Fibroblast of villous mesenchyme (primary cell): ENCODE measurements at places on chromosomes 3 and 15. TPM values are rescaled to one million over a fixed set of nuclear protein-coding genes. Genes with fewer than 3 reads are reported as not detected.

DNA sequence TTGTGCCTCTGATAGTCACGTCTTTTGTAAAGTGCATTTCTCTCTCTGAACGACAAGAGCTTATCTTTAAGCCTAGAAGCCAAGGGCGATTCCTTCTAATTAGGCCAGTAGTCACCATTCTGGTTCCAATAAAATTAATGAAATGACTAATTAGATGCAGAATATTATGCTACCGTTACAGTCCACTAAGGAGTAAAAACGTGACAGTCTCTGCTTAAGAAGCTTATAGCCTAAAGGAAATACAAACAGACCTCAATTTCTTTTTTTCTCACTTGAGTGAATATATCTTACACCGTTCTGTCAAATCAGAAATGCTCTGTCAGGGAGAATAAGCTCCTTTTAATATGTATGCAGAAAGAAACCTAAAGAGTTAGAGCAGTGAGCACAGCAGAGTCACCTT is 236.1 kb downstream of the CD47 start:
- DNase-seq, result no peak

GRCh38 chr3:50509715-50510114 is 6.3 kb upstream of the CACNA2D2 start:
- DNase-seq, result no peak

DNA sequence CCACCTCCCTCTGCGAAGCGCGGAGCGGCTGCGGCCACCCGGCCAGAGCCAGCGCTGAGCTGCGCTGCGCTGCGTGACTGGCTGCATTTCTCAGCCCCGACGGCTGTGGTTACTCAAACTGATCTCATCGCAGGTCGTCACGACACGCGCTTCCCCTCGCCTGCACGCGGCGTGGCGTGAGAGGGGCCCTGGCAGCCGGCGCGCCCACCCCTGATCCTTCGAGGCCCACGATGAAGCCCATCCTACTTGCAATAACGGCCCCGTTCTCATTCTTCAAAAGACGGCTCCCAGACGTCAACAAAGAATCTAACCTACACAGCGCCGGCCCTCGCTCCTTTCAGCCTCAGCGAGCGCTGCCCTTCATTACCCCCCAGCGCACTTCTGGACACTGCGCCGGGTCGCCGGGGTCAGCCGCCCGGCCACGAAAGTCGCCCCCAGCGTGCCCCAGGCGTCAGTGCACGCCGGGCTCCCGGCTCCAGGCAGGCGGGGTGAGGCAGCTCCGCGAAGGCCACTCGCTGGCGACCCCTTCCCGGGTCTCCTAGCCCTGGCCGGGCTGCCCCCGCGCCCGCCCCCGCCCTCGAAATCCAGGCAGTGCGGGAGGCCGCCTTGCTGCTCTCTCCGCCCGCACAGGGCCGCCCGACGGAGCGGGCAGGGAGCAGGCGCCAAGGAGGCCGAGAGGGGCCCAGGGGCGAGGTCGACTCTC is 9.9 kb upstream of the LEKR1 start:
- DNase-seq, result peak; percentile 52

Gene KBTBD8
- 3.5 and 4.3 TPM in 2 replicates for total RNA-seq
